ENCODE measurements at places on chromosomes 5 and 9.

DNA sequence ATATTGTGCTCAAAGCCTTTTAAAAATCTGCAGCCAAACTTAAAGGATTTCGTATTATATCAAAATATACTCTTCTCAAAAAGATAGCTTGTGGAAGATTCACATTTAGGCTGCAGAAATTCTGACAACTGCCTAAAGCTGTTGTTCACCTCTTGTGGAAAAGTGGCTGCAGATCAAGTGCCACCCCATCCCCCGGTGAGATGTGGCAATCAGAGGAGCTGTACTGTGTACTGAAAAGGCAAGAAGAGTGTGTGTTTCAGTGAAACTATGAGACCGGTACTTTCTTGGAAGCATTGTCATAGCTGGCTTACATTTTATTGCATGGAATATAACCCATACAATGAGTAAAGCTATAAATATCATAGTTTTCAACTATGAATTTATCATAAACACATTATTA lies 64.3 kb downstream of the CDH18 start:
- no peak for DNase-seq

DNA sequence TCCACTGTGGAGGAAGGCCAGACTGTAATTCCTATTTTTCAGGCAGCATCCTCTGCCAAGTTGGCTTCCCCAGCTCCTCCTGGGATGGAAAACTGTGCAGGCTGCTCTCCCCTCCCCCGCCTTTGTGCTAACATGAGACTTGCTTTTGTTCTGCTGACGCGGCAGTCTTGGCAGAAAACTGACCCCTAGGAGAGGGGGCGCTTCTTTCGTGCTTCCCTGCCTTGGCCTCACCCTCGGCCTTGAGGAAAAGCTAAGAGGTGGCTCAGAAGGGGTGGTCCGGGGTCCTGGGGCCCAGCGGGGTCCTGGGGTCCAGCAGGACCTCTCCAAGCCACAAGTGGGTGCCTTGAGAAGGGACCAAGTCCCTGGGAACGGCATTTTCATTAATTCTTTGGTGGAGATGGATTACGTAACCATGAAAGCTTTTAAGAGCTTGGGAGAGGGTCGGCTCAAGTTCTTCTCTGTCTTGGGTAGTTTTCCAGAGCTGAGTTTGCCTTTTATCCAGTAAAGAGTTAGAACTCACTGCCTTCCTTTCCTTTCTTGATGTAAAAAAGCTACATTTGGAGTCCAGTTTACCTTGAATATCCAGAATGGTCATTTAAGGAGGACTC lies 51.0 kb downstream of the SH3PXD2B start:
- peak; percentile 55 for DNase-seq

DNA sequence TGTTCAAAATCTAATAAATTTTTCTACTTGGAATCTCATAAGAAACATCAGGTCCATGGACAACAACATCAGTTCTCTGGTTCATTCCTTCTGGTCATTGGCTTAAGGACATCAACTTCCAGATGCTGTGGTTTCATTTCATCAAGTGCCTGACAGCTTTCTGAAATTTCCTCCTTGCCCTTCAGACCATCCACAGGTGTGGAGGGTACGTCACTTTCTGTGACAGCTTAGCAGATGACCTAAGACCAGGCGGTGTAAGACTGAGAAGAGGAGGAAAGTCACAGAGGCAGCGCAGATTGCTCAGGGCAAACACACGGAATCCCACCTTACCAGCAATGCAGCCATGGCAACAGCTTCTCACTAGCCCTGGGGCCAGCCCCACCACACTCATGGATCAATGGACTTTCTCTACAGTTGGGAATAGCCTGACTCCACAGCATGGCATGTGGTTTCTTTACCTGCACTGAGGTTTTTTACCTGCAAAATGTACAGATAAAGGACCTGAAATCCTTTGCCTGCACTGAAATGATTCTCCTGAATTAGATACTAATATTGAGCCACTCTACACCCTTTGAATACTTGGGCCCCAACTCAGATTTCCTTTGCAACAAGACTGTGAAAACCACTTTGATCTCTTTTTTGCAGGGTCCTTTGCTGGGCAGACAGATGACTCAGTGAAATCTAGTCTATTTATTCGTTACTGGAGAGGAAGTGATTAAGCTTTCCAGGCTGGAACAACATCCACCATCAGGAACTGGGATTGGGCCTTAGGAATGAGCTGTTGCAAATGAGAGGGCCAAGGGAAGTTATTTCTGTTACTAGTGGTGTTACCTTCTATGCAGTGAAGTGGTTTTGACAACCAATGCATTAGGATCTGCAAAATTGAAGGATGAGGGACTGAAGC lies 26.9 kb downstream of the TICAM2 start:
- peak; percentile 58 for DNase-seq

DNA sequence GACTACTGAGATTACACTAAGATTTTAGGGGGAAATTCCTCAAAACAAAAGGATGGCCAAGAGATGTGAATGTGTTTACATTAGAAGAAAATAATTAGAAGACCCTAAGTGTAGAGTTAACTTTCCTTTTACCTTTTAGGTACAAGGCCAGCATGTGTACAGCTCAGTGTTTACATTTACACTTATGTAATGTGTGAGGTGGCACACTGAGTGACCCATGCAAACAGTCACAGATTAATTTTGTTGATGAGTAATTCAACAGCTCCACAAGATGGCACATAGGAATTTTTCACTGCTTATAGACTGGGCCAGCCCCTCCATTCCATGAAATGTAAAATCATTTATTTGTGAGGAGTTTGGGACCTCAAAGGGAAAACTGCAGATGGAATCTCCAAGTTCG lies 90.1 kb upstream of the SLC12A2 start:
- no peak for DNase-seq

DNA sequence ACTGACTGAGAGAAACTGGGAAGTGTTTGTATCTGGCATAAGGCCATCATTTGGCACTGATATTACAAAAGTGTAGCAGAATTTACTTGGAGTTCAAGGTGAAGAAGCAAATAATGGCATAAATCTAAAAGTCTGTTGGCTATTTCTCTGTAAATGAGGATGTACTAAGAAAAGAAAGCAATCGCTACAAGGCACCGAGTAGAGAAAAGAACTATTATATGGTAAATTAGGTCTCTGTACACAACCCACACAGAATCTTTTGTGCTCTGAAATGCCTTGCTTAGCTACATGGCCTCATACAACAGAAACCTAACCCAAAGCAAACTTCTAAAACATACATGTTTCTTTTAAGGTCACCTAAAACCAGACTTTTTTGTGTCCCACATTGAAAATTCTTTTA lies 290.1 kb upstream of the WWC1 start:
- no peak for DNase-seq

DNA sequence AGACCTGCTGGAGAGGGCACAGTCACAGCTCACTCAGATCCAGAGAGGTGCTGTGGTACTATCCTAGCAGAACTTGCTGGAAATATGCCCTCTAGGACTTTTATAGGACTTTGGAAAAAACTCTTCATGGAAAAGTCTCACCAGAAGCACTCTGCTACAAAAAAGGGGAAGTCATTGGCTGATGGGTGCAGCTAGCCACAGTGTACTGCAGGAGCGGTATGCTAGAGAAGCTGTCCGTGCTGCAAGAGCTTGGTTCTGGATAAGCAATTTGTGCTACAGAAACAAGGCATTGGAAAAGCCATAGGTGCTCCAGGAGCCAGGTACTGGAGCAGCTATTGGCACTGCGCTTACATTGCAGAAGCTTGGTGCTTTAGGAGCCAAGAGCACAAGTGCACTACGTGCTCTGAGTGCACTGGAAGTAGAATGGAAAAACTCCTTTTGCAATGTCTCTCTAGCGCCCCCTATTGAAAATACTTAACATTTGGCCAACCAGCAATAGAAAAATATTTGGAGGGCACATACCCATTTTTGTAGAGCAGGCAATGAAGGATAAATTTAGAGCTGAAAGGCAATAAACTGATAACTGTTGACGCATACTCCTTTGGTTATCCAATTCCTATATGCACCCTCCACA lies 83.4 kb downstream of the MEGF10 start:
- DNase-seq: no peak

- no peak for DNase-seq
Measured at GRCh38 chr5:132059043-132059695, 1.3 kb upstream of the IL3 start.

- DNase-seq: no peak
Measured at GRCh38 chr5:31768784-31769183, 129.9 kb downstream of the PDZD2 start.

DNA sequence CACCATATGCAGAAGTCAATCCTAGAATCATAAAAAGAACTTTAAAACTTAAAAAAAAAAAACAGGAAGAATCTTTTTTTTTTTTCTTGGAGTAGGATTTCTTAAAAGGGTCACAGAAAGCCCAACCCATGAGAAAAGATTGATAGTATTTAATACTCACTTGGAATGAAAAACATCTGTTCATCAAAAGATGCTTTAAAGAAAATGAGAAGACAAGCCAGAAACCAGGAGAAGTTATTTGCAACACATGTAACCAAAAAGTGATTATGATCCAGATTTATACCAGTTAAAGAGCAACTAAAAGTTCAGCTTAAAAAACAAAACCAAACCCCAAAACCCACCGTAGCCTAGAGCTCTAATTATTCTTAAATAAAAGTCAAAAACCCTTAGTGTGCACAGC lies 69.3 kb downstream of the TLE4 start:
- no peak for DNase-seq

DNA sequence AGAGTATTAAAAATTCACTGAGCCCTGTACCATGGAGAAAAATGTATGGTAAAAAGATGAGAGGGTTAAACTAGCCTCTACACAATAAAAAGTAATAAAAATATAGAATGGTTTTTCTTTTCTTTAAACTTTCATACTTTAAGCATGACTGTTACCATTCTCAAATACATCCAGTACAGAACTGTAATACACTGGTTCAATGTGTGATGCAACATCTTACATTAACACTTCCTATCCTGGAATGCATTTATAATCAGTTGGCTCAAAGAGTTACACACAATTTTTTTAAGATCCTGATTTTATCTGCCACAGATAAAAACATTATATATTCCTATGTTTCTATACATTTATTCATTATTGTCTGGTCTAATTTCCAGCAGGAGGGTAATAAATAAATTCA lies 4.7 kb downstream of the GNAQ start:
- peak; percentile 65 for DNase-seq

DNA sequence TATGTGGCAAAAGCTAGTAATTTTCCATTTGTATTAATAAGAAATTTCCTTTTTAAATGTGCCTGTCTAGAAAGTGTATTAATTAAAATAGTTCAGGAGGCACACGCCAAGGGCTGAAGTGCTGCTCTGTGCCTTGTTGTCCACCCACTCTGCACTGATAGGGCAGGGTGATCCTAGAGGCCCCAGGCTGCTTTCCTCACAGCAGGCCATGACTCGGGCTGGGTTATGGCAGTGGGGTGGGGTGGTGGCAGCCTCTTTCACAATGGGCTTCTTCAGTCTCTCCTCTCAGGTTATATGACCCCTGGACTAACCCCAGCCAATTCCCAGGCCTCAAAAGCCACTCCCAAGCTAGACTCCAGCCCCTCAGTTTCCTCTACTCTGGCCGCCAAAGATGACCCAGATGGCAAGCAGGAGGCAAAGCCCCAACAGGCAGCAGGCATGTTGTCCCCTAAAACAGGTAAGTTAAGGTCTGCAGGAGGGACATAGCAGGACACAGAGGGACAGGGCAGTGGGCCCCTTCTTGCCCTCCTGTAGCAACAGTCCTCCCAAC lies 19.5 kb downstream of the CD74 start:
- no peak for DNase-seq

DNA sequence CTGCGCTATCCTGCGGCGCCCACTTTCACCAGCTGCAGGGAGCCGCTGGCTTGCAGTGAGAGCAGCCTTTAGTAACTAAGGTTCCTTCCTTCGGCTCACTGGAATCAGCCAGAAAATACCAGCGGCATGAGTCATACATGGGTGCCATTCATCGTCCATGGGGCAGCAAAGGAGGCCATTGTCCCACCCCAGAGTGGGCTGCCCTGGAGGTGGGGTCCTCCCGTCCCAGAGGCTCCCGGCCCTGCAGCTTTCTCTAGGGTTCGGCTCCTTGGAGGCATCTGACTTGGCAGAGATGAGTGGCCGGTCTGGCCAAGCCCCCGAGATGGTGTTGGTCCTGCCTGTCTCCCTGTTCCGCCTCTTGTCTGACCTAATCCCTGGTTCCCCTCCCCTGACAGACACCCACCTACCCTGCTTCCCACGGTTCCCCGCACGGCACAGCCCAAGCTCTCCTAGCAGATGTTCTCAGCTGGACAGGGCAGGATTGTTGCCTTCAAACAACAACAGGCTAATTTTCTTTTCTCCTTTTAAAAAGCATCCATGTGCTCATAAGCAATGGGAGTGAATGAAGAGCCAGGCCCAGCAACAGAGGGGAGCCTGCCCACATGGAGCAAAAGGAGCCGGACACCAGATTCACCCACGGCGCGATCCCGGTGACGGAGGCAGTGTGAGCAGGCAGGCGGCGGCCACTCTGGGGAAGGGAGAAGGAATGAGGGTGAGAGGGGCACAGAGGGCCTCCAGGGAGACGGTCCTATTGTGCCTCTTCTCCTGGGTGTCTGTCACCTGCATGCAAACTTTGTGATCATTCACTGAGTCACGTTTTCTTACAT lies 97.0 kb upstream of the COL5A1 start:
- peak; percentile 70 for DNase-seq

DNA sequence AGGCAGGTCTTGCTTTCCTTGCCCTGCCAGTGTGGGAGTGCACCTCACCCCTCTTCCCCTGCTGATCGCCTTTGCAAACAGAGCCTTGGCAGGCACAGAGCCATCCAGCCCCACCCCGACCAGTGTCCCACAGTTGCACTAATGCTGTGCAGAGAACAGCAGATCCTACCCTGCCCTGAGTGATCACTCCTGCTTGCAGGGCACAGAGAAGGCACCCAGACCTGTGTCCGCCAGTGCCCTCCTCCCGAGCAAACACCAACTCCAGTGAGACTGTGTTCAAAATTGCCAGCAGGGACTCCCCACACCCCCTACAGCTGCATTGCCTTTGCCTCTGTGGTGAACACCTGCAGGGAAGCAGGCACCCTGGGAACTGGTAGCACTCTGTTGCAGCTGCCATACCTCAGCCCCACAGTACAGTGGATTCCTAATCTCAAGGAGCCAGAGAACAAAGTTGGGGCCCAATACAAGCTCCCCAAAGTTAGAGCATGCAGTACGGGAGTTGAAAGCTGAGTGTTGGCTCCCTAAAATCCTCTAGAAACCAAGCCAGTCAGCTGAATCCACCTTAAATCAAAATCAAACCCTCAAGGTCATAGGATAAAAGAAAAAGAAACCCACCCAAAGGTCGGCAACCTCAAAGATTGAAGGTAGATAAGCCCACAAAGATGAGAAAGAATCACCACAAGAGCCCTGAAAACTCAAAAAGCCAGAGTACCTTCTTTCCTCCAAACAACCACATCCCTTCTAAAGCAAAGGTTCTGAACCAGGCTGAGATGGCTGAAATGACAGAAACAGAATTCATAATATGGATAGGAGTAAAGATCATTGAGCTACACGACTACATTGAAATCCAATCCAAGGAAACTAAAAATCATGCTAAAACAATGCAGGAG lies 92.9 kb upstream of the PIK3R1 start:
- no peak for DNase-seq

- DNase-seq: peak; percentile 59
Measured at GRCh38 chr5:72408603-72409002, 88.4 kb downstream of the PTCD2 start.

DNA sequence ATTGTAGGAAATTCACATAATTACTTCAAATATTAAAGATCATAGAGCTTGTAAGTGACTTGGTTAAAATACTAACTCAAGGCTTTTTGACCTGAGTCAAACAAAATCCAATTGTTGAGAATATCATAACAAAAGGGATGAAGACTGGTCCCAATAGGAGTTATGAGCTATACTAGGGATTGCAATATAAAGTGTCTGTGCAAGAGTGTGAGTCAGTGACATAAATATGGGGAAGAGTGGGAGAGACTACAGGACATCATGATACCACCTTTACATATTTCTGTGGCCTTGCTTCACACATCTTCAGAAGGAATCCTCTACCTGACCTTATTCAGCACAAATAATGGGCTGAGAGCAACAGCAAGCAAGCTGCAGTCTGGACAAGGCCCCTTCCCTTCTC lies 180.9 kb upstream of the SLC24A2 start:
- DNase-seq: peak; percentile 35

Measured in choroid plexus epithelial cell (primary cell).